ENCODE measurements at places on chromosomes 5 and 9. TPM values are rescaled to one million over a fixed set of nuclear protein-coding genes. Genes with fewer than 3 reads are reported as not detected.

DNA sequence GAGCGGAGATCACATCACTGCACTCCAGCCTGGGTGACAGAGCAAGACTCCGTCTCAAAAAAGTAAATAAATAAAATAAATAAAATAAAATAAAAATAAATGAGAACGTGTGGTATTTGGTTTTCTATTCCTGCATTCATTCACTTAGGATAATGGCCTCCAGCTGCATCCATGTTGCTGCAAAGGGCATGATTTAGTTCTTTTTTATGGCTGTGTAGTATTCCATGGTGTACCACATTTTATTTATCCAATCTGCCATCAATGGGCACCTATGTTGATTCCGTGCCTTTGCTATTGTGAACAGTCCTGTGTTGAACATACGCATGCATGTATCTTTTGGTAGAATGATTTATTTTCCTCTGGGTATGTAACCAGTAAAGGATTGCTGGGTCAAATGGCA lies 8.8 kb upstream of the RASGEF1C start:
- H3K36me3 ChIP-seq: no peaks in the 10 kb centered on the region
- DNase-seq: no peak
- no peak overlapping the region for H3K4me3 ChIP-seq
- no peaks in the 10 kb centered on the region for H3K27me3 ChIP-seq
- no peaks in the 10 kb centered on the region for H3K4me1 ChIP-seq

DNA sequence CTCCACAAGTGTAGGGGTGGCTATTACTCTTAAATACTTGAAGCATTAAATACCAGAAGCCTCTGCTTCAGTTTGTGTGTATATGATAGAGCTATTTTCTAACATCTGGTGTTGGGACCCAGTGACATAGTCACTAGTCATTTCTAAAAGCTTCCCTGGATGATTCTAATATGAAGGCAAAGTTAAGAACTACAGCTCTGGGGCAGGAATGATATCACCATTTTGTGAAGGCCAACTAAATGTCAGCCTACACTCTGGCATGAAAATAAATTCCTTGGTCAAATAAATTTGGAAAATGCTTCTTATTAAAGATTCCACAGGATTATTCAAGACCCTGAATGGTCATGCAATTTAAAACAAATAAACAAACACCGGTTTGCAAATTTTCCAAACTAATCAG lies 197.7 kb downstream of the PLK2 start:
- H3K27ac ChIP-seq: no peak overlapping the region
- H3K36me3 ChIP-seq: no peaks in the 10 kb centered on the region
- peaks cover 4% of the 10 kb centered on the region for H3K4me1 ChIP-seq
- no peak for DNase-seq

DNA sequence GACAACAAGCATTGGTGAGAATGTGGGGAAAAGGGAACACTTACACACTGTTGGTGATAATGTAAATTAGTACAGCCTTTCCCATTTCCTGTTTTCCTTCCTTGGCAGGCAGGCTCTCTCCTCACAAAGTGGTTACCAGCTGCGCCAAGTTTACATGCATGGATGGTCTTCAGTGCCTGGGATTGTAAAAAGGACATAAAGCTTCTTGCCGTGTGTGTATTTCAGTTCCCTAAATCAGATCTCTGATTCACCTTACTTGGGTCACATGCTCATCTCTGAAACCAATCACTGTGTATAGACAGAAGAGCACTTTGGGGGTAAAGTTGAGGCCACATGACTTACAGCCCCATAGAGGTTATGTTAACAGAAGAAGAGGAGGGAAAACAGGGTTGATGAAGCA lies 92.8 kb downstream of the CAVIN4 start:
- H3K27ac ChIP-seq: no peak overlapping the region
- H3K27me3 ChIP-seq: no peaks in the 10 kb centered on the region
- no peaks in the 10 kb centered on the region for H3K4me1 ChIP-seq
- no peak overlapping the region for H3K4me3 ChIP-seq
- no peaks in the 10 kb centered on the region for H3K36me3 ChIP-seq

- H3K4me1 ChIP-seq: no peaks in the 10 kb centered on the region
- no peak for DNase-seq
- no peaks in the 10 kb centered on the region for H3K27me3 ChIP-seq
- no peaks in the 10 kb centered on the region for H3K36me3 ChIP-seq
Measured at GRCh38 chr5:115549154-115549553, 4.6 kb upstream of the FEM1C start.

DNA sequence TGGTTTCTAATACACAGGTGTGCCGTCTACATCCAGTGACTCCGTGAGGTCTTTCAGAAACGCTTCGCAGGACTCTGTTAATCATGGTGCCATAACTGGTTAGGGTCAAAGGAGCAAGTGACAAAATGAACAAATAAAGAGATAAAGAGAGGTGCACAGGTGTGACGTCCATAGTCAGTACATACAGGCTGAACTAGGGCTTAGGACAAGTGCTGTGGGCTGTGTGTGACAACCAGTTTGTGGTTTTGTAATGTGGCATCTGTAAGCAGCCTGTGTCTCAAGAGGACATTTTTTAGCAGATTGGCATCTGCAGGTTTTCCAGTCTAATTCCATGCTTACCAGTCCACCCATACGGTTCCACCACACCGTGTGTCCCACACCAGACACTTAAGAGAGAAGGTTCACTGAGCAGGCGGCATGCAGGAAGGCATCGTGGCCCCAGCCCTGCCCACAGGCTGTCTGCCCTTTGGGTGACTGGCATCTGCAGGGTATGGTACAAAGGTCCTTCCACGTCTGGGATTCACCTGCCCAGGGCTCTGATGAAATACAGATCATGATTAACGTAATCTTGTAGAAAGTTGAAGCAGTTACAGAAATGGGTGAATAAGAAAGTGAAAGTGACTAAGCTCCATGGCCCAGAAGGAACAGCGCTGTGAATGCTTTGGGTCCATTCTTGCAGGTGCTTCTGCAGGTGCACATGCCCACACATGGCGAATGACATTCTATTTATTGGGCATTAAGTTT lies 26.9 kb downstream of the SRD5A1 start:
- no peak for DNase-seq
- no peaks in the 10 kb centered on the region for H3K4me1 ChIP-seq
- H3K27me3 ChIP-seq: no peaks in the 10 kb centered on the region
- no peak overlapping the region for H3K4me3 ChIP-seq

DNA sequence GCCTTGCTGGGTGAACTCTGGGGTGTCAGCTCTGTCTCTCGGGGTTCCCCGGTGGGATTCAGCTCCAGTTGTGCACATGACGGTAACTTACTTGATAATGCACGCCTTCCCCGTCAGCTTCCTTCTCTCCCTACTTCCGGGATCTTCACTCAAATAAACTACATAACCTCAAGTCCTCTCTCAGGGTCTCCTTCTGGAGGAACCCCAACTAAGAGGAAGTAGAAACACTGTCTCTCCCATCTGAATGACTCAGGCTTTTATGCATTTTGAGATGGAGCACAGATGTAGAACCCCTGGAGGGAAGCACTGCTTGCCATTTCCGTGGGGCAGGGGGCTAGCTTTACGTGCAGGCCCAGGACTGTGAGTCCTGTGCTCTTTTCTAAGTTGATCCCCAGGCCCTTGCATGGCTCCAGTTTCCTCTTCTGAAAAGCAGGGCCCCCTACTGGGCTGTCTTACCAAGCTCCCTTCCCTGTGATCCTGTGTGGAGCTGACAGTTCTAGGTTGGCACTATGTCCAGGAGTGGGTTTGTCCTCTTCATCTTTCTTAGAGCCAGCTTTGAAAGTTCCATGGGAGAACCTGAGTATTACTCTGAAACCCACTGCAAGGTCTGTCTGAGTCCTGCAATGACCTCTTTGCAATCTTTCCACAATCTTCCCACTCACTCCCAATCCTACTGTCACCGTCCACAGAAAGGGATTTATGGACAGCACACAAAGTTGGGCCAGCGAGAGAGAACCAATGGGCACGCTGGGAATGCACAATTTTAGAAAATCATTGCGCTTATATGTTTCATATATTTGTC lies 17.7 kb downstream of the S1PR3 start:
- no peaks in the 10 kb centered on the region for H3K27me3 ChIP-seq
- H3K4me3 ChIP-seq: no peak overlapping the region
- no peaks in the 10 kb centered on the region for H3K36me3 ChIP-seq

GRCh38 chr5:151125421-151125820 lies 32.2 kb downstream of the ANXA6 start:
- H3K4me1 ChIP-seq: peaks cover 12% of the 10 kb centered on the region
- no peak overlapping the region for H3K4me3 ChIP-seq
- no peaks in the 10 kb centered on the region for H3K27me3 ChIP-seq
- peaks cover 2% of the 10 kb centered on the region for H3K36me3 ChIP-seq

DNA sequence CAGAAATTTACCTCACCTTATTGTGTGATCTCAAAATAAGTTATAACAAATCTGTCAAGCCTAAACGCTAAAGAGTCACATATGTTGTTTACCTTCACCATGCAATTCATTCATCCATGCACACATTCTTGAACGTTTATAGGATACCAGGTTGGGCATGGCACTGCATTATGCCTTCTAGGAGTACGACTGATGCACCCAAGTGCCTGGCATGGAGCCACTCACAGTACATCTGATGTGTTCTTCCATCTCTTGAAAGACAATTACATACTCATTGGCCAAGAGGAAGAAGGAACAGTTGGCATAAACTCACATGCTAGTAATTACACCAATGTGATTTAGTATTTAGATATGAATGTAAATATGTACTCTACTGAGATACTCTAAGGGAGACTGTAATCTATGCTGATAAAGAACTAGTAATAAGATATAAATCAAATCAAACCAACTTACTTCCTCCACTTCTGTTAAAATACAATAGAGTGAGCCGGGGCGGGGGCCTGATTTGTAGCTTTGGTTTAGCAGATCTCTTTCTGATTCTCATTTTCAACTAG lies 90.7 kb downstream of the LPAR1 start:
- H3K4me3 ChIP-seq: no peak overlapping the region
- DNase-seq: no peak
- H3K4me1 ChIP-seq: no peaks in the 10 kb centered on the region
- H3K27ac ChIP-seq: no peak overlapping the region

DNA sequence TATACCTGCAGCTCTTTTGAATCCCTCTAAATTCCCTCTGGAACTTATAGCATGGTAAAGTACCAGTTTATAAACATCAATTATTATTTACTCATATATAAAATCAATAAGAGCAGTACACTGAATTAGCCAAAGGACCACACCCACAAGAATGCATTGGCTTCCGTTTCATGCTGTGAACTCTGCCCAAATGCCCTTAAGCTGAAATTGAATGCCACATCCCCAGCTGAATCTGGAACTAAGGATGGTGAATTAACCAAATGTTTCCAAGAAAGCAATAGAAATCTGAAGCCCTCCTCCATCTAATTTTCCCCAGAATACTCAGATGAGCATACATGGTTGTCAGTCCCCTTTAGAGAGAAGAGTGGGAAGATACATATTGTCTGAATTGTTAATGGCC lies 436.4 kb upstream of the FTMT start:
- no peaks in the 10 kb centered on the region for H3K36me3 ChIP-seq
- no peaks in the 10 kb centered on the region for H3K27me3 ChIP-seq
- no peak for DNase-seq

The NEURL1B gene
- total RNA-seq: 9.9 TPM

The LIX1 gene
- total RNA-seq: 0.26 TPM

The CTSV gene
- total RNA-seq: 0.33 TPM

The NEUROG1 gene
- not detected for total RNA-seq

The F12 gene
- total RNA-seq: 0.33 TPM

The OR13C3 gene
- total RNA-seq: not detected

The ARL15 gene
- total RNA-seq: 14.3 TPM
